ENCODE measurements at places on chromosomes 2 and 18.

DNA sequence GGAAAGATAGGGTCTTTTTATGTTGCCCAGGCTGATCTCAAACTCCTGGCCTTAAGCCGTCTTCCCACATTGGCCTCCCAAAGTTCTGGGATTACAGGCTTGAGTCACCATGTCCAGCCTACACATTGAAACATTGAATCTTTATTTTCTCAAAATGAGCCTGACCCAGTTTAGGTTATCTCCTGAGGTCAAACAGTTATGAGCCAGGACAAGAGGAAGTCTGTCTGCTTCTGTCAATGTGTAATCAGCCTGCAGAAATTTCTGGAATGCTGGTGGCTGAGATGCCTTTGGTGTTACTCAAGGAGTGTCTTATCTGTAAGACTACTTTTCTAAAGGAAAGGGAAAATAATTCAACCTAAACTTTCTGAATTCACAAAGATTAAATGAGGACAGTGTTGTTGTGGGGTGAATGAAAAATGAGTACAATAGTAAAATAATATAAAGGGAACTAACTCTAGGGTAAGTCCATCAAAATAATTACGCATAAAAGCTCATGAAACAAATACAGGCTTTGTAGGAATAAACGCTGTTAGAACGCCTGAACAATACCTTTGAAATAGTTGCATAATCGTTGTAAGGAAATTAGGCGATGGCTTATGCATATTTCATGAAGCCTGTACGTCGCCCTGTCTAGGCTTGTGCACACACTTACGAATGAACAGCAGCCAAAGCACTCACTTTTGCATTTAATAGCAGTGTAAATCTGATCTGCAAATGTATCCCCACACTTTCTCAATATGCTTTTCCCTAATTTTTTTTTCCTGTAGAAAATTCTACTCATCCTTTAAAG is 260.8 kb downstream of the RDH14 start:
- no peak for DNase-seq

DNA sequence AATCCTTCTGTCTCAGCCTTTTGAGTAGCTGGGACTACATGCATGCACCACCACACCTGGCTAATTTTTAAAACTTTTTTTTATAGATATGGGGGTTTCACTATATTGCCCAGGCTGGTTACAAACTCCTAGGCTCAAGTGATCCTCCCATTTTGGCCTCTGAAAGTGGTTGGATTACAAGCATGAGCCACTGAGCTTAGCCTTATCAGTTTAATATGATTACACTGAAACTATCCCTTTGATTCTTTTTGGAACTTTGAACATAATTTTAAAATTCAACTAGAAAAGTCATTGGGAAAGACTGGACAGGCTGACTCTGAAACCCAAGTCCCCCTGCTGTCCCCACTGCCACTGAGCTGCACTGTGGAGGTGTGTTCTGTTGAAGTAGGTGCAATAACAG is 114.8 kb downstream of the ARL4C start:
- DNase-seq, result no peak

DNA sequence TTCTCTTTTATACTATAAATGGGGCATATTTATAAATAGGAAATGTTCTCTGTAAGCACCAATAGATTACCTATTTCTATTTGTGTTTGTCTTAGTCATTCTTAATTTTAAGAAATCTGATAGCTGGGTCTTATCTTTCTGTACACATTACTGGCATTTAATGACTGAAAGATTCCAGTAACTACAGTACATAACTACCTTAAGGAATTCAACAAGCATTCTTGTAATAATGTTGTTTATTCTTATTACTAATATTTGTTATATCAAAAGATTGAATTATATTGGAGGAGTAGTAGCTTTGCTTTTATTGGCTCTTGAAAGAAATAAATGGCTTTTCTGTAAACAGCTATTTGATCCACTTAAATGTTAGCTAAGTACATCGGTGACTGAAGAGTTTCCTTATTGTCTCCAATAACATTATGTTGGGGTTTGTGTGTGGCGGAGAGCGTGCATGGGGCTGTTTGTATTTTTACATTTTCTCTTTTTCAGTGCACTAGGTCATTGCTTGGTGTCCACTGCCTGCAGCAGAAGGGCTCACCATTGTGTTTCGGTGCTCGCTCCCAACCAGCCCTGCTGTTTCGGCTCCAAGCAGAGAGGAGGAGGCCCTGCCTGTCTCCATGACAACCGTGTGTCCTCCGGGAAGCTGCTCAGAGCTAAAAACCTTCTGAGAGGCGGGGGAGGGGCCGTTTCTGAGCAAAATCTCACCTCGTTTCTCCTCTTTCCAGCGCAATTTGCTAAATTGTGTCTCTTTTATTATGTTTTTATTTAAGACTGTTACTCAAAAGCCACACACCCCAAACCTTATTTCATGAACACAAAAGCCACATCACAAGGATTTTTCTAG is 112.5 kb upstream of the SLC38A11 start:
- no peak for DNase-seq

DNA sequence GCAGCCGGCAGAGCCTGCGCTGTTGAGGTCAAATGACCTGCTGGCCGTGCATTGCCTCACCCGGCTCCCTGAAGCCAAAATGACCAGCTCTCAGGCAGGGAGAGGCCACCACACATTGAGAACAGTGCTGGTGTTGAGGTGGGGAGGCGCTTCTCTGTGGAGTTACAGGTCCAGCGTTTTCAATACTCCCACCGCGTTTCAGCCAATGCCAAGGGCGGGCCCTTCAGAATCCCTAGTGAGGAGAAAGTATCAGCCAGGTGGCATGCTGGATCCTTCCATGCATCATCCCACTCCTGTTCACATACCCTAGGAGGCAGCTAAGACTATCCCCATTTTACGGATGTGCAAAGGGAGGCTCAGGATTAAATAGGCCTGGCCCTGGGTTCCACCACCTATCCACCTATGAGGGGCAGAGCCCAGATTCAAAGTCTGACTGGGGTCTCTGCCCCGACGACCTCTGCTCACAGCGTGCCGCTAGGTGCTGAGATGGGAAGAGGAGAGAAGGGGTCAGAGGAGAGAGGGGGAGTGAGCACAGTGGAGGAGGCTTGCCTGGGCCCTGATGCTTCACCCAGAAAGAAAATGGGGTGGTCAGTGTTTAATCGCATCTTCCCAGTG is 137.6 kb upstream of the ID2 start:
- no peak for DNase-seq

- DNase-seq, result no peak
These were observed 4.0 kb downstream of the SNED1 start for GRCh38 chr2:241002275-241003046.

GRCh38 chr2:204550751-204551511 is 5.7 kb downstream of the PARD3B start:
- DNase-seq, result no peak

- DNase-seq, result no peak
These were observed 3.8 kb upstream of the OSR1 start for GRCh38 chr2:19362094-19362754.

GRCh38 chr2:58633613-58634365 is 392.7 kb upstream of the FANCL start:
- DNase-seq, result no peak

DNA sequence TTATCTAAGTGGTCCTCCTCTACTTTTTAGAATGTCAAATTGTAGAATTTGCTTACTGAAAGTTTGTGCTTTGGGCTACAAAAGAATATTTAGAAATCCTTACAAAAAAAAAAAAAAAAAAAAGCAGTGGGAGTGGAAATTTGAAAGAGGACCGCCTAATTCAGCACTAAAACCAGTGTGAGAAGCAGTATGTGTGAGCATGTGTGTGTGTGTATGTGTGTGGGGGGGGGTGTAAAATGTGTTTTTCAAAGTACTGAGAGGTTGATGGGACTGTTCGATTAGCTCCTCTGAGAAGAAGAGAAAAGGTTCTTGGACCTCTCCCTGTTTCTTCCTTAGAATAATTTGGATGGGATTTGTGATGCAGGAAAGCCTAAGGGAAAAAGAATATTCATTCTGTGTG is at the start of gene VIT:
VIT (plus strand) TSS at position 175 of the 400 bp plus-strand sequence. CDS start 19,664 bp downstream, outside the sequence.
- DNase-seq, result no peak

DNA sequence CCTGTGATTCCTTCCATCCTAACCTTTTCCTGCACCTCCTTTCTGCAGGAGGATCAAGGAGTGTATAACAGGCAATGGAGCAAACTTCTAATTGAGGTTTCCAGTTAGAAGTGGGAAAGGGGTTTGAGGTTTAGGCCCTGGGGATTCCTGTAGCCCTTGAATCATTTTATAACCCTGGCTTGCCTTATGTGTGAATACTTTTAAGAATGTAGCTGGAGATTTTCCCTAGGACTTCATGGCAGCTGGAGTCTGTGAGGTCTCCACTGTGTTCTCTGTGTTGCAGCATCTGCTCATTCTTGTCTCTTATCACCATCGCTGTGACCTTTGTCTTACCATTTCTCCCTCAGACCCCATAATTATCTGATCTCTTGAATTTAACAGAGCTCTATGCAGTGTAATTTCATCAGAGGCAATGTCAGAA is 370.2 kb upstream of the SLC14A2 start:
- no peak for DNase-seq

DNA sequence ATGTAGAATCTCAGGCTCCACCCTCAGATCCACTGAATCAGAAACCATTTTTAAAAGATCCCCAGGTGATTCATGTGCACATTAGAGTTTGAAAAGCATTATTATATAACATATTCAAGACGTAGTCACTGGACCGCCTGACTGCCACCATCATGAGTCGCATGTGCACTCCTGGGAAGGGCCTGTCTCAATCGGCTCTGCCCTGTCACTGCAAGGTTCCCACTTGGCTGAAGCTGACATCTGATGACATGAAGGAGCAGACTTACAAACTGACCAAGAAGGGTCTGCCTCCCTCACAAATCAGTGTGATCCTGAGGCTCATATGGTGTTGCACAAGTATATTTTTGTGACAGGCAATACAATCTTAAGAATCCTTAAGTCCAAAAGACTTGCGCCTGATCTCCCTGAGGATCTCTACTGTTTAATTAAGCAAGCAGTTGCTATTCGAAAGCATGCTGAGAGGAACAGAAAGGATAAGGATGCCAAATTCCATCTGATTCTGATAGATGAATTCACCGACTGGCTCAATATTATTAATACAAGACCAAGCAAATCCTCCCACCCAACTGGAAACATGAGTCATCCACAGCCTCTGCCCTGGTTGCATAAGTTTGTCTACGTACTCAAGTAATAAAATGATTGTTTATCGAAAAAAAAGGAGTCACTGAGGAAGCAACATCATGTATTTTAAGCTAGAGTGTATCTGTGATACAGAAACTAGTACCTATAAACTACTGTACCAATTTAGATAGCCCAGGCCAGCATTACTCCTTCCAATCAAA is 26.2 kb downstream of the ATAD2B start:
- DNase-seq, result no peak

GRCh38 chr2:15560140-15560987 is 770 bp downstream of the NBAS start:
- DNase-seq, result no peak

DNA sequence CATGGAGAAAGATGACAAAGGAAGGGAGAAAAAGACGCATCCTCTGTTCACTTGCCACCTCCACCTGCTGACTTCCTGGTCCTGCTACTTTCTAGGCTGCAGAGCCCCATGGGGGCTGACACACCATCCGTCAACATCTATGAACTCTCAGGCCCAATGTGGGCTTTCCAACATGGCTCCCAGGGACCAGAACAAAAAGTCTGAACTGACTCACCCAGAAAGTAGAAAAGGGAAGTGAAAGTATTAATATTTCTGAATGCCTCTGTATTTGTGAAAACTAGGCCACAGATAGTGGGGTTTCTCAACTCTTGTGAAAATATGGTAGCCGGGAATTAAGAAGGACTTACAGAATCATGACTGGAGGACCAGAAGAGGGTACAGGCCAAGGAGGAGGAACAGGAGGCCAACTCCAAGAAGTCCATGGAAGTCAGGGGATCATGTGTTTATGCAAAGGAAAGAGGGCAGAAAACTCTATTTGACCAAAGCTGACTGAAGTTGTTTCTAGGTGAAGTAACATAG is 123.1 kb upstream of the CAB39 start:
- no peak for DNase-seq

DNA sequence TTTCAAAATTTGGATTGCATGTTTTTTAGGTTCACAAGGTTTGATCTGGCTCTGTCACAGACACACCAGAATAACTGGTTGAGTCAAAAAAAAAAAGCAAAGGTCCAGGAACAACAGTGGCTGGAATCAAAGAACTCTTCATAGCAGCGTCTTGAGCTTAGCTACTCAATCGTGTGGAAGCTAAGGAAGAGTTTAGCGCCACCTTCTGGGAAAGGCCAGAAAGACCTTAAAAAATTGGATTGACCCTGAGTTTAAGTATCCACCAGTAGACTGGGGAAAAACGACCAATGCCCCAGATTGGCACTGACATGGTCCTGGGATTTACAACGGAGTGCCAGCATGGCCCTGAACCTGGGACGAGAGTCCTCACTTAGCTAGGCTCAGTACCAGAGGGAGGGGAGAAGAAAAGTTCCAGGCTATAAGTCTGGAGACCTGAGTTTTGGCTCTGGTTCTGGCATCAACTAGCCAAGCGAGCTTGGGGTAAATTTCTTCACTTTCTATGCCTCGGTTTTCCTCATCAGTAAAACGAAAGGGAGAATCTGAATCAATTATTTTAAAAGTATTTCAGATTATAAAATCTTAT is 71.1 kb upstream of the TFCP2L1 start:
- DNase-seq, result peak; percentile 36

DNA sequence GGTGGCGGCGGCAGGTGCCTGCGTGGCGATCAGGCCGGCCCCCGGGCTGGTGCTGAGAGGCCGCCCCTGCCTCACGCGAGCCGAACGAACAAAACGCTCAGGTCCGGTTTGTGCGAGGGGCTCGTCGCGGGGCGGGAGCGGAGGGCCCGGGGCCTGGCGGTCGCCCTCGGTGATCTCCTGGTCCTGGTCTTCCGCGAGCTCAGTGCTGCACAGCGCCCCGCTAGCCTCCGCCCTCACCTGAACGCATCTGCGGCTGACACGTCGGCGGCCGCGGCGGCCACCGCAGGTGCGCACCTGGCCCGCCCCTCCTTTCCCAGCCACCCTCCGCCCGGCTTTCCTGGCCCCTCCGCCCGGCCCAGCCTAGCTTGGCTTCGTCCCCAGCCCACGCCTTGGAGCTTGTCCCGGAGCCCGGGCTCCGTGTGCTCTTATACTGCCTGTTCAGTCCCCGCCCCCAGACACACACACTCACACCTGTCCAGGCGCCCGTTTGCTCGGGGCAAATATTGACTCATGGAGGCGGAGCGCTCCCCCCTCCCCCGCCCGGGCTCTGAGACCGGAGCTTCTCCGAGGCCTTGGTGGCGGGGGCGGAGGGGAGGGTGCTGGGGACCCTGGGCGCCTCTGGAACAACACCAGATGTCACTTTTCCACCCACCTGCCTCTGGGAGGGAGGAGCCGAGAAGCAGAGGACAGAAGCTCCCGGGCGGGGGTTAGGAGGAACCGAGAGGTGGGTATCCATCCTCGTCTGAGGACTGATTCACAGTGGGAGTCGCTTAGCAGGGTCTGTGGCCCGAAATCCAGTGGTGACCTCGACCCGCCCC is 8.6 kb upstream of the CRYBA2 start:
- no peak for DNase-seq

DNA sequence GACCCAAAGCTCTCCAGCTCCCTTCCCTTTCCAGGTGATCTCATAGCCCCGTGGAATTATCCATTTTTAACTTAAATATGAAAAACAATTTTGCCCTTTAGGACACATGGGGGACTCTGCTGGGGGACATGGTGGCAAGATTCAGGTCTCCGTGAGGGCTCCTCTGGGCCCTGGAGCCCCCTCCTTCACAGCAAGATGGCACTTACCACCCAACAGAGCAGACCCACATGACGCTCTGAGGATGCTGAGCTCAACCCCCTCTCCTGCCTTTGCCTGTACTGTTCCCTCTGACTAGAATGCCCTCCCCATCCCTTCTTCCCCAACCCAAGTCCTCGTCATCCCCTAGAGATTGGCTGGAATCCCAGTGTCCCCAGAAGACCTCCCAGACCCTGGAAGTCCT is 17.2 kb downstream of the TEX51 start:
- DNase-seq, result no peak

All from T-helper 1 cell (primary cell).